ENCODE measurements at places on chromosomes 2 and 18. TPM values are rescaled to one million over a fixed set of nuclear protein-coding genes. Genes with fewer than 3 reads are reported as not detected.

DNA sequence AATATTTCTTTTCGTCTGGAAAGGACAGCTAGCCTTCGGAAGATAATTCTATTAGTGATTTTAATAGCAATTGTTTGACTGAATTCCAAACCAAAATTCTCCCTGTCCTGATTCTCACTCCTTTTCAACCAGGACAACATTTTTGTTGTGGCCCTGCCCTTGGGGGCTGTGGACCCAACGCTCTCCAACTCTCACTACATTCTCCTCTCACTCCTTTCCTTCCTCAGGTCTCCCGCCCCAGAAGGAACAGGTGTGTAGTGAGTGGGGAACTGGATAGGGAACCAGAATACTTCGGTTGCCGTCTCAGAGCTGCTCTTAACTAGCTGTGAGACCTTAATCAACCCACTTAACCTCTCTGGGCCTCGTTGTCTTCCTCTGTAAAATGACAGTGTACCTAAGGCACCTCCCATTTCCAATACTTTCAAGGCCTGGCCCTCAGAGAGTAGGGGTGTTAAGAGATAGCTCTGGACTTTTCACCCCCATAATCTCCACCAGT, 638 bp upstream of the ADD2 start:
- H3K36me3 ChIP-seq = no peaks in the 10 kb centered on the region
- H3K27me3 ChIP-seq = no peaks in the 10 kb centered on the region
- no peak for DNase-seq
- no peak overlapping the region for H3K4me3 ChIP-seq

GRCh38 chr2:151824886-151825285, 3.3 kb downstream of the ARL5A start:
- no peak overlapping the region for H3K4me3 ChIP-seq
- peak overlapping the region; percentile 9 for H3K27ac ChIP-seq
- no peaks in the 10 kb centered on the region for H3K36me3 ChIP-seq
- no peak for DNase-seq

GRCh38 chr2:197705912-197706838, 1.0 kb downstream of the MARS2 start:
- H3K36me3 ChIP-seq = no peaks in the 10 kb centered on the region
- H3K4me3 ChIP-seq = peak overlapping the region; percentile 96
- no peak for DNase-seq
- no peaks in the 10 kb centered on the region for H3K27me3 ChIP-seq
- peak overlapping the region; percentile 89 for H3K27ac ChIP-seq

- H3K27me3 ChIP-seq = no peaks in the 10 kb centered on the region
- no peak overlapping the region for H3K4me3 ChIP-seq
- no peaks in the 10 kb centered on the region for H3K4me1 ChIP-seq
- H3K27ac ChIP-seq = no peak overlapping the region
Observed at GRCh38 chr18:54528942-54529376, 62.1 kb upstream of the DYNAP start.

- no peak overlapping the region for H3K4me3 ChIP-seq
- no peaks in the 10 kb centered on the region for H3K27me3 ChIP-seq
- no peak overlapping the region for H3K27ac ChIP-seq
- H3K4me1 ChIP-seq = no peaks in the 10 kb centered on the region
Observed at GRCh38 chr18:48861181-48861708, 89.5 kb downstream of the SMAD7 start.

TMEM169 gene
- total RNA-seq = not detected

DNA sequence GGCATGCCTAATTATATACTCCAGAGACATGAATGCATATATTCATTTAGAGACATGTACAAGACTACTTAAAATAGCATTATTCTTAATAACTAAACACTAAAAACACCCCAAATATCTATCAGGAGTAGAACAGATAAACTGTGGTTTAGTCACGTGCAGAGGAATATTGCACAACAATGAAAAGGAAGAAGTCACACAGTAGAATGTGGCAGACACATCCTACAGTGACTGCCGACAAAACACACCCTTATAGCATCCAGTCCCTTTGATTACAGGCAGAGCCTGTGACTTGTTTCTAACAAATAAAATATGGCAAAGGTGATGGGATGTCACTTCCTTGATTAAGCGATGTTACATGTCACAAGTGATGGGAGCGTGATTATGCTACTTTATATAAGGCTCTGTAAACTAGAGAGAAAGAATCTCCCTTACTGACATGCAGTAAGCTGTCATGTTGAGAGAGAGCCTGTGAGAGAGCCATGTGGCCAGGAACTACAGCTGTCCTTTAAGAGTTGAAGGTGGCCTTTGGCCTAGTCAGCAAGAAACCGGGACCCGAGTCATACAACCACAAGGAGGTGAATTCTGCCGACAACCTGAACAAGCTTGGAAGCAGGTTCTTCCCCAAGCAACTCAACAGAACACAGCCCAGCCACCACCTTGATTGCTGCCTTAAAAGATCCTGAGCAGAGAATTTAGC, 39.1 kb upstream of the LGALSL start:
- peaks cover 2% of the 10 kb centered on the region for H3K4me1 ChIP-seq
- H3K36me3 ChIP-seq = no peaks in the 10 kb centered on the region
- no peaks in the 10 kb centered on the region for H3K27me3 ChIP-seq
- H3K4me3 ChIP-seq = no peak overlapping the region

GRCh38 chr2:111252436-111252835, 131.7 kb downstream of the BCL2L11 start:
- H3K27ac ChIP-seq = no peak overlapping the region
- no peak overlapping the region for H3K4me3 ChIP-seq
- no peaks in the 10 kb centered on the region for H3K27me3 ChIP-seq
- no peaks in the 10 kb centered on the region for H3K4me1 ChIP-seq
- no peak for DNase-seq

MEIS1 gene
- total RNA-seq = 29.0 TPM

DNA sequence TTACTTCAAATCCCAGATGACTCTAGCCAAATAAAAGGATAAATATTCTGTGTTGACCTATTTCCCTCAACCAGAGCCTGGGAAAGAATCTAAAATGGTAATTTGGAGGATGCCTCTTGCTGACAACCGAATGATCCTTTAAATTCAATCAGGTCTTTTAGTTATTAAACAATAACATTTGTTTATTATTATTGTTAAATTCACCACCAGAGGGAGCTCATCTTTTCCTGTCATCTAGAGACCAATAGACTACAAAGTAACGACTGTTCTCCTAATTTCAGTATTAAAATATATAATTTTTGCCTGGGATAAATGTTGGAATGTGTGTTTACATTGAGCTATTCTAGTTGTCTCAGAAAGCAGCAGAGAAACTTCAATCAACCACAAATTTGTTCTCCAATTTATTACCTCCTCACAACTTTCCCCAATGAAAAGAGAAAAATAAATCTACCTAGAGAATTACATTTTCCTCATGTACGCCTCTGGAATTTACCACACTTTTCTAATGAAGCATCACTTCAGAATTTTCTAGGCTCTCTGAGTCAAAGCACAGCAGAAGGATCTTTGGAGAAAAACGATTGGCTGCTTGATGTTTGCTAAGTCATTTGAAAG, 142.7 kb downstream of the SCG2 start:
- no peak for DNase-seq
- H3K27ac ChIP-seq = no peak overlapping the region
- H3K4me1 ChIP-seq = peaks cover 6% of the 10 kb centered on the region
- no peaks in the 10 kb centered on the region for H3K27me3 ChIP-seq
- no peaks in the 10 kb centered on the region for H3K36me3 ChIP-seq

- no peaks in the 10 kb centered on the region for H3K27me3 ChIP-seq
- no peaks in the 10 kb centered on the region for H3K4me1 ChIP-seq
- no peak for DNase-seq
- H3K27ac ChIP-seq = no peak overlapping the region
Observed at GRCh38 chr2:181553244-181553643, 96.1 kb downstream of the ITGA4 start.

GRCh38 chr2:206984206-206984605, 44.9 kb downstream of the CPO start:
- H3K36me3 ChIP-seq = no peaks in the 10 kb centered on the region
- H3K27ac ChIP-seq = no peak overlapping the region
- no peak overlapping the region for H3K4me3 ChIP-seq
- DNase-seq = no peak

GRCh38 chr2:182763311-182763912, 47.4 kb downstream of the DNAJC10 start:
- peaks cover 19% of the 10 kb centered on the region for H3K4me1 ChIP-seq
- H3K36me3 ChIP-seq = peaks cover 73% of the 10 kb centered on the region
- DNase-seq = no peak
- no peaks in the 10 kb centered on the region for H3K27me3 ChIP-seq
- no peak overlapping the region for H3K4me3 ChIP-seq
- H3K27ac ChIP-seq = no peak overlapping the region

- no peaks in the 10 kb centered on the region for H3K4me1 ChIP-seq
- no peaks in the 10 kb centered on the region for H3K27me3 ChIP-seq
- H3K36me3 ChIP-seq = no peaks in the 10 kb centered on the region
- peak overlapping the region; percentile 54 for H3K27ac ChIP-seq
- DNase-seq = no peak
Observed at GRCh38 chr2:178271629-178272333, 77.5 kb downstream of the OSBPL6 start.

DNA sequence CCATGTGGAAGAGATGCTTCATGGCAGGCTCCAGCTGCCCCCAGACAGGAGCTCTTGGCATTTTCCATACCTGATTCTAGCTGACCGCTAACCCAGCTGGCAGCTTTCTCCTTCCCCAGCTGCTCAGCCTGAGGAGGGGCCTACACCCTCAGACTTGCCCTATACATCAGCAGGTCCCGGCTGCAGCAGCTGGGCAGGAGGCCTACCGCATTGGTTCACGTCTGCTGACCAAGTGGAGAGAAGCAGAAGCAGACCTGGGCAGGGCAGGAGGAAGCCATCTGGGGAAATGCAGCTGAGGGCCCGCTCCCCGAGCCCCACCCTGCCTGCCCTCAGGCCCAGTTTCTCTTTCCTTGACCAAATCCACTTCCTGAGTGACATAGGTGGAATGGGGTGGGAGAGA, 50.7 kb downstream of the LBH start:
- H3K4me1 ChIP-seq = no peaks in the 10 kb centered on the region
- no peaks in the 10 kb centered on the region for H3K27me3 ChIP-seq
- H3K27ac ChIP-seq = no peak overlapping the region
- H3K36me3 ChIP-seq = no peaks in the 10 kb centered on the region
- DNase-seq = no peak
- H3K4me3 ChIP-seq = no peak overlapping the region

DNA sequence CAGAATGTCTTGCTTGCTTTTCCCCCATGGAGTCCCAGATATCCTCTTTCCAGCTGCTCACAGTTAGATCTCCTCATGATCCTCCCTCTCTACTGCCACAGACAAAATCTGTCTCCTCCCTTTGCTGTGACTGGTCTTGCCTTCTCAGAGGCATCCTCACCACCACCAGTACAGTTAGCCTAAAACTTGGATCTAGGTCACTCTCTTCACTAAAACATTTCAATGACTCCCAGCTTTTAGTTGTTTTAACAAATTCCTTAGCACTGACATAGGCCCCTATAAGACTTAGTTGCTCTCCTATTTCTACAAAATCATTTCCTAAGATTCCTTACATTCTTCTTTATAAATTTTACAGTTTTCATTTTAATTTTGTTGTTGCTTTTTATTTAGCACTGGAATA, 734.2 kb upstream of the CHAC2 start:
- no peak for DNase-seq
- H3K4me1 ChIP-seq = no peaks in the 10 kb centered on the region
- no peaks in the 10 kb centered on the region for H3K36me3 ChIP-seq
- H3K27me3 ChIP-seq = no peaks in the 10 kb centered on the region
- no peak overlapping the region for H3K4me3 ChIP-seq

CPO gene
- total RNA-seq = not detected

GRCh38 chr2:100801402-100801801, 18.5 kb upstream of the NPAS2 start:
- no peaks in the 10 kb centered on the region for H3K36me3 ChIP-seq
- DNase-seq = no peak
- no peaks in the 10 kb centered on the region for H3K4me1 ChIP-seq

GRCh38 chr18:21853016-21853415, 112.4 kb downstream of the MIB1 start:
- no peak overlapping the region for H3K27ac ChIP-seq
- no peak for DNase-seq
- H3K27me3 ChIP-seq = no peaks in the 10 kb centered on the region
- no peak overlapping the region for H3K4me3 ChIP-seq
- no peaks in the 10 kb centered on the region for H3K4me1 ChIP-seq
- peaks cover 54% of the 10 kb centered on the region for H3K36me3 ChIP-seq

DNA sequence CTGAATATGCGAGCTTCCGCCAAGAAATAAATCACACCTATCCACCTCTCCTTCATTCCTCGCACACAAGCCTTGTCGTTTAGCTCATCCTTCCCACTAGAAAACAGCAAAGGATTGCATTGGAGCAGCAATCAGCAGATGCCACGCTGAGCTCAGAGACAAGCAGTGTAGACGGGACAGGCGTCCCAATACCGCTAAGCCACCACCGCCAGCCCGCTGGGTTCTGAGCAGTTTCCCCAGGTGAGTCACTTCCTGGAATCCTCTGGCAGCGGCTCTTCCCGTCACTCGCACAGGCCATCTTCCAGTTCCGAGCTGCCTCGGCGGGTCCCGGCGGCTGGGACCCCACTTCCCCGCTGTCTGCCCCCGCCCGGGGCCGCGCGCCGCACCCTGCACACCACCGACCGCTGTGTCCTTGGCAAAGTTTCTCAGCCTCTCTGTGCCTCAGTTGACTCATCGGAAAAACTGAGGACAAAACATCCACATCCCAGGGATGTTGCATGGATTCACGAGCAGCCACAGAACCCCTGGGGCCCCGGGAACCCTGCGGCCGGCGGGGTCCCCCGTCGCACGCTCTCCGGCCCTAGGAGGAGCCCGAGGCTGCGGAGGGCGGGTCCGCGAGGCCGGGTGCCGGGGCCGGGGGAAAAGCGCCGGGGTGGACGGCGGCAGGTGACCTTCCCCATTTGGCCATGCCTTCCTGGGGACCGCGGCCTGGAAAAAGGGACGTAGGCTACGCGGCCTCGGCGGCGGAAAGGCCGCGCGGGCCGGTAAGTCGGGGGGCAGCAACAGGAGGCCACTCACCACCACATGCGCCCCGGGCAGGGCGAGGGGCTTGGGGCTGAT, 573 bp downstream of the KDSR start:
- no peak for DNase-seq
- peak overlapping the region; percentile 99 for H3K27ac ChIP-seq
- peak overlapping the region; percentile 85 for H3K4me3 ChIP-seq
- peaks cover 35% of the 10 kb centered on the region for H3K4me1 ChIP-seq
- H3K36me3 ChIP-seq = no peaks in the 10 kb centered on the region
- H3K27me3 ChIP-seq = no peaks in the 10 kb centered on the region

DNA sequence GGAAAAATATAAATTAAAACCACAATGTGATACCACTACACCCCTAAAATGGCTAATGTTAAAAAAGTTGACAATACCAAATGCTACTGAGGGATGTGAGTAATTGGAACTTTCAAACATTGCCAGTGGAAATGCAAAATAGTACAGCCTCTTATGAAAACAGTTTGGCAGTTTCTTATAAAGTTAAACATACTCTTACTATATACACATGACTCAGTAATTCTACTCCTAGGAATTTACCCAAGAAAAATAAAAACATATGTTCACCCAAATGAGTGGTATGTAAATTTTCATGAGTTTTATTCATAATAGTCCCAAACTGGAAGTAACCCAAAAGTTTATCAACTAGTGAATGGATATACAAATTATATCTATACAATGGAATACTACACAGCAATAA, 228.0 kb downstream of the CYP26B1 start:
- H3K36me3 ChIP-seq = no peaks in the 10 kb centered on the region
- H3K27ac ChIP-seq = no peak overlapping the region
- no peaks in the 10 kb centered on the region for H3K4me1 ChIP-seq

GRCh38 chr18:69759046-69759445, 188.6 kb downstream of the CD226 start:
- H3K4me3 ChIP-seq = no peak overlapping the region
- H3K36me3 ChIP-seq = no peaks in the 10 kb centered on the region
- no peaks in the 10 kb centered on the region for H3K27me3 ChIP-seq
- DNase-seq = no peak

GRCh38 chr2:233822101-233822771, 32.1 kb downstream of the HJURP start:
- H3K27ac ChIP-seq = no peak overlapping the region
- no peaks in the 10 kb centered on the region for H3K27me3 ChIP-seq
- no peaks in the 10 kb centered on the region for H3K36me3 ChIP-seq
- H3K4me3 ChIP-seq = no peak overlapping the region
